ENCODE measurements at places on chromosomes 3 and 15. TPM values are rescaled to one million over a fixed set of nuclear protein-coding genes. Genes with fewer than 3 reads are reported as not detected.

The RBP2 gene
- polyA plus RNA-seq, result 0.37 TPM

The SLMAP gene
- polyA plus RNA-seq, result 7.8 TPM

The AP3B2 gene
- 2.4 TPM for polyA plus RNA-seq

The PIGZ gene
- polyA plus RNA-seq, result 2.2 TPM

The MYRIP gene
- 2.7 TPM for polyA plus RNA-seq

The PPM1L gene
- 2.6 TPM for polyA plus RNA-seq

The GREM1 gene
- 1.5 TPM for polyA plus RNA-seq

The SLC7A14 gene
- polyA plus RNA-seq, result under 0.01 TPM

The ADAMTS17 gene
- polyA plus RNA-seq, result 2.6 TPM

The COMMD2 gene
- 13.3 TPM for polyA plus RNA-seq

The NGRN gene
- polyA plus RNA-seq, result 91.9 TPM

The CHL1 gene
- polyA plus RNA-seq, result 8.2 TPM

The TM4SF18 gene
- 4.2 TPM for polyA plus RNA-seq

The COL6A5 gene
- polyA plus RNA-seq, result not detected

The UROC1 gene
- polyA plus RNA-seq, result not detected

Data from adipose tissue (tissue), 3 donors.